ENCODE measurements at places on chromosomes 5 and 9. TPM values are rescaled to one million over a fixed set of nuclear protein-coding genes. Genes with fewer than 3 reads are reported as not detected.

The GLRA1 gene
- not detected for total RNA-seq

The MEGF10 gene
- 0.60 TPM for total RNA-seq

DNA sequence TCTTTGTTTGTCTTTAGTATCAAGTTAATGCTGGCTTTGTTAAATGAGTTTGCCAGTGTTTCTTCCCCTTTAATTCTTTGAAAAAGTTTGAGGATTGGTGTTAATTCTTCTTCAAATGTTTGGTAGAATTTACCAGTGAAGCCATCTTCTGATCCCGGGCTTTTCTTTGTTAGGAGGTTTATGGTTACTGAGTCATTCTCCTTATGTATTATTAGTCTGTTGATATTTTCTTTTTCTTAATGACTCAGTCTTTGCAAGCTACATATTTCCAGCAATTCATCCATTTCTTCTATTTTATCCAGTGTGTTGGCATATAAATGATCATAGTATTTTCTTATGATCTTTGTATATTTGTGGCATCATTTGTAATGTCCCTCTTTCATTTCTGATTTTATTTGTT, 74.5 kb upstream of the SPINK5 start:
- no peak for DNase-seq

- no peak for DNase-seq
These were observed 376.4 kb downstream of the DEPDC1B start for GRCh38 chr5:60323596-60323995.

GRCh38 chr9:98837516-98837915, 30.0 kb downstream of the GALNT12 start:
- DNase-seq, result no peak

GRCh38 chr5:13412040-13412595, 532.4 kb downstream of the DNAH5 start:
- no peak for DNase-seq

GRCh38 chr5:75566710-75567309, 44.4 kb upstream of the ANKDD1B start:
- peak; percentile 96 for DNase-seq

GRCh38 chr5:33317271-33317670, 123.5 kb upstream of the TARS1 start:
- DNase-seq, result peak; percentile 73

GRCh38 chr5:134171972-134172371, 4.8 kb downstream of the SKP1 start:
- DNase-seq, result no peak
